Aorta (tissue), 5 donors: ENCODE measurements at places on chromosomes 1 and 21.
A peak's percentile ranks its signal among the peaks of the same experiment; 100 is the strongest.

GRCh38 chr1:108140936-108141335 lies 59.2 kb downstream of the SLC25A24 start:
- no peak for DNase-seq
- H3K4me1 ChIP-seq = no peaks in the 10 kb centered on the region
- no peaks in the 10 kb centered on the region for H3K36me3 ChIP-seq
- no peaks in the 10 kb centered on the region for H3K27me3 ChIP-seq

- no peaks in the 10 kb centered on the region for H3K4me1 ChIP-seq
- peaks cover 4% of the 10 kb centered on the region for H3K27me3 ChIP-seq
- no peaks in the 10 kb centered on the region for H3K36me3 ChIP-seq
- H3K27ac ChIP-seq = no peak overlapping the region
- DNase-seq = no peak
These were observed 34.0 kb upstream of the ADGRL4 start for GRCh38 chr1:79040424-79041082.

DNA sequence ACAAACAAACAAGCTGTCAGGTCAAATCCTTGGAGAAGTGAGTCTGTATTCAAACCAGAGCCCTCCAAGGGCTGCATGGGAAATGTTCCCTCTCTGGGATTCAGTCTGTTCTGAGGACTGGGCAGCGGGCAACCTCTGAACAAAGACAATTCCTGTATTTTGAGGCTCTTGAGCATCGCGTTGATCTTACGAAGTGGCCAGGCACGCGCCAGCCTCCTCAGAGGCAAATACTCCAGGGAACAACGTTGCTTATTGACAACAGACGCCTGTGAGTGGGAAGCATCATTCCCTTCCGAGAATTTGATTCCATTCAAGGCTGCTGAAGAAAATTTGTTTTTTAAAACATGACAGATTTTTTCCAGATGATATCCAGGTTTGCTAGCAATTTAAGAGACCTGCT lies 20.0 kb upstream of the TACSTD2 start:
- no peaks in the 10 kb centered on the region for H3K27me3 ChIP-seq
- no peaks in the 10 kb centered on the region for H3K36me3 ChIP-seq
- H3K27ac ChIP-seq = no peak overlapping the region
- H3K4me1 ChIP-seq = peaks cover 2% of the 10 kb centered on the region

DNA sequence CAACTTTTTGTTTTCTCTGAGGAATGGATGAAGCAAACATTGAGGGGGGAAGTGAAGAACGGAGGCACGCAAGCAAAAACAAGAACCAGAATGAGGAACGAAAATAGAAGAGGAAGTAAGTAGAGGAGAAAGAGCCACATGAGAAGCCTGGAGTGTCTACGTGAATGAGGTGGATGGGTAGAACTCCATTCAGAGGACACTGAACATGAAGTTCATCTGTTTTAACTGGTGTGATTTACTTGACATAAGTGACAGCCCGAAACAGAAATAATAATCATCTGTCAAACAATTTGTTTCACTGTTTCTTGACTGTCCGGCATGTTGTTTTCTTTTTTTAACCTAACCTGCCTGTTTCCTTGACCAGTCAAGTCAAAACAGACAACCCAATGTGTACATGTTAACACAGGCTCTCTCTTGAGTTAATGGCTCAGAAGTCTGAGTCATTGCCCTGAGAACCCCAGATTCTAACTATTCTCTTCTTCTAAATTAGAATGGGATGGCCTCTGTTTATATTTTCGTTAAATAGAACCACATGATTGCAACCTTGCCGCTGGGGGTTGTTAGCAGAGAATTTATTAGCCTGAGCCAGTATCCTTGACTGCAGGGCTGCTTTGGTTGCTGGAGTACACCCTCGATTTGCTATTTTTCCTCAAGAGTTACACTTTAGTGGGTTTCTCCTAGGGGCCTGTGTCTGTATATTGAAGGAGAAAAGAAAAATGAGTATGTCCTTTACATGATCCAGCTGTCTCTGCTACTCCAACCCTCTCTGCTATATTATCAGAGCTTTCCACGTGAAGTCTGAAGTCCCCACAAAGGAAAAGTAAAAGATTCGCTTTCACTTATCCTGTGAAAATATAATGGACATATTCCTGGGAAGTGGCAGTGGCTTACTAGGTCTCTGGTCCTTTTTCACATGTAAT lies 151.7 kb downstream of the ZC3H11B start:
- H3K27me3 ChIP-seq = no peaks in the 10 kb centered on the region
- no peak for DNase-seq
- H3K4me1 ChIP-seq = no peaks in the 10 kb centered on the region

- H3K4me3 ChIP-seq = no peak overlapping the region
- no peak for DNase-seq
- no peaks in the 10 kb centered on the region for H3K4me1 ChIP-seq
- no peaks in the 10 kb centered on the region for H3K27me3 ChIP-seq
- H3K27ac ChIP-seq = no peak overlapping the region
These were observed 45.8 kb downstream of the FOXD2 start for GRCh38 chr1:47483651-47484050.

DNA sequence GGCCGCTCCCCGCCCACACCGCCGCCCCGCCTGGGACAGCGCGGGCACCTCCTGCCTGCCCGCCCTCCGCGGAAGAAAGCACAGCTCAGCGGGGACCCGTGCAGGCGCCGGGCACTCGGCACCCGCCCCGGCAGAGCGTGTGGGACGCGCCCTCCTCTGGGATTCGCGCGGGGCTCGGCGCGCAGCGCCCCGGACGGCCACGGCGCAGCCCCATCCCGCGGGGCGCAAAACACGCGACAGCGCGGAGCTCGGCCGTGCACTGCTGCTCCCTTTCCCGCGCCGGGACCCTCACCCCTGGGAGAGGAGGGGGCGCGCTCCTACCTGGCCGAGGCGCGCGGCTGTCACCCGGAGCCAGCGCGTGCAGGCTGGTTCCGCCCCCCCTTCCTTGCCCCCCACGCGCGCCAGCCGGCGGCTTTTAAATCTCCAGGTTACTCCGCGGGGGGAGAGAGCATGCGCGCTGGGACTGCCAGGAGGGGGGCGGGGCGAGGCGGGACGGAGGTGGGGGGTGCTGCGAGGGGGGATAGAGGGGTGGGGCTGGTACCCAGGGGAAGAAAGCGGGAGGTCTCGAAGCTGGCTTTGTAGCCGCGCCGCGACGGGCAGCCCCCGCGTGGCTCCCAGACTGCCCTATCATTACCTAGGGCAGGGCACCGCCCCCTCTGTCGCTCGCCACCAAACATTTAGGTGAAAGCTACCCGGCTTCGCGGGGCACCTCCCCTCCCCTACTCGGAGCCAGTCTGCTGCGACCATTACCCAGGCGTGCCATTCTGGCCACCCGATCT lies at the start of gene SLC45A3:
SLC45A3 (minus strand) TSS at position 437 of the 779 bp plus-strand sequence. CDS start 15,853 bp downstream, outside the sequence.
- H3K4me3 ChIP-seq = peak within 1 kb of the TSS; percentile 67
- peak; percentile 81 for DNase-seq
- H3K36me3 ChIP-seq = no peaks in the 10 kb centered on the region
- H3K4me1 ChIP-seq = no peaks in the 10 kb centered on the region
- no peaks in the 10 kb centered on the region for H3K27me3 ChIP-seq

DNA sequence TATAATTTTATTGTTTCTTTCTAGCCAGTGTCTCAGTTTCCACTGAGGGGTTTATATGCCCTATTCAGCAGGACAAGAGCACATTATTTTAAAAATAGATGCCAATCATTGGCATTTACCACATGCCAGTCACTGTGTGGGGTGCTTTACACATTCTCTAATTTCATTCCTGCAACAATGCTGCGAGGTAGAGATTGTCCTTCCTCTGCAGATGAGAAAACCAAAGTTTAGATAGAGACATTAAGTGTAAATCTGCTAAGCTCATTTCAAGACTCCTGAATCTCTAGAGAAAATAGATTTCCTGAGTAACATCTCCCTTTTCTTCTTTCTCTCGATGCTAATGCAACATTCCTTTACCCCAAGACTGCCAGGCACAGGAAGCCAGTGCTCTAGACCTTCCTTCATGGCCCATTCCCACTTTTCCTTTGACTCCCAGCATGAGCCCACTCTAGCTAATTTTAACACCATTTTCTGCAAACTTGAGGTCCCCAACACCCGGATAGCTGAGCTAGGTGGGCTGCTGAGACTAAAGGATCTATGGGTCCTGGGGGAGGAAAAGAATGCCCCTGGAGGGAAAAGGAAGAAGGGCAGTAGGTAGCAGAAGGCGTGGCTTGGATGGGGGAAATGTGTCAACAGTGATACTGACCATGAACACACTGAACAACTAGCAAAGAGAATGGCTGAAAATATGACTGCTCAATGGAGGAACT lies 50.0 kb downstream of the SH3GLB1 start:
- H3K27ac ChIP-seq = no peak overlapping the region
- no peaks in the 10 kb centered on the region for H3K27me3 ChIP-seq
- H3K4me1 ChIP-seq = no peaks in the 10 kb centered on the region

DNA sequence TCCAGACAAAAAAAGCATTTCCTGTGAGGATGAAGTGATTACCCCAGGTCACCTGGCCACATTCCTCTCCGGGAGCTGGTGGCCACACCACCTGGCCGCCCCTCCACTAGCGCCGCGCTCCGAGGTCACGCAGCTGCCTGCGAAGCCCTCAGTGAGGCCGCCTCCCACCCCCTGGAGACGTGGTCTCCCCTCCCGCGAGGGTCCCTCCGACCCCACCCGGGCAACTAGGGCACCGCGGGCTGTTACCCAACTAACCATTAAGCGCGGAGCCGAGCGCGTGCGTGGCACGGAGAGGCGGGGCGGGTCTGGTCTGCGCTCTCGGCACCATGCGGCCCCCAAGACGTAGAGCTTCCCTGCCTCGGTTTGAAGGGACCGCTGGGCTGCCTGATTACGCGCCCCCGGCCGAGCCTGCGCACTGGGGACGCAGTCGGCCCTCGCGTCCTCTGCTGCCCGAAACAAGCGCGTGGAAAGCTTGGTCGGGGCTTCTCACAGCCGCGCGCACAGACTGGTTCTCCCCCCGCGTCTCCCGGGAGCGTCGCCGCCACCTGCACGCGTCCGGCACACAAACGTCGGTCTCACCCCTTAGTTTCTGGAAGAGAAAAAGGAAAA lies 106.5 kb downstream of the SLC16A1 start:
- no peaks in the 10 kb centered on the region for H3K36me3 ChIP-seq
- H3K27me3 ChIP-seq = no peaks in the 10 kb centered on the region
- no peaks in the 10 kb centered on the region for H3K4me1 ChIP-seq
- no peak overlapping the region for H3K4me3 ChIP-seq

- no peak overlapping the region for H3K4me3 ChIP-seq
- no peak for DNase-seq
These were observed 9.4 kb downstream of the POFUT2 start for GRCh38 chr21:45278156-45278911.
